Osteoblast (primary cell): ENCODE measurements at places on chromosomes 1 and 21. TPM values are rescaled to one million over a fixed set of nuclear protein-coding genes. Genes with fewer than 3 reads are reported as not detected.

Gene SH2D5
- total RNA-seq: 1.4 and 1.8 TPM in 2 replicates

Gene KCNT2
- total RNA-seq: 6.2 and 10.5 TPM in 2 replicates

Gene NBPF19
- total RNA-seq: 33.6 and 34.0 TPM in 2 replicates

Gene BARHL2
- total RNA-seq: not detected in 2 replicates

Gene CFAP141
- not detected in 2 replicates for total RNA-seq

Gene OBSCN
- 2.9 and 3.2 TPM in 2 replicates for total RNA-seq

Gene C1orf53
- total RNA-seq: 6.5 and 9.7 TPM in 2 replicates

Gene ST6GALNAC3
- total RNA-seq: under 0.01 TPM in 1 of 2 replicates, not detected in the other

Gene AMY1B
- not detected in 2 replicates for total RNA-seq
